ENCODE measurements at places on chromosomes 16 and 17.

DNA sequence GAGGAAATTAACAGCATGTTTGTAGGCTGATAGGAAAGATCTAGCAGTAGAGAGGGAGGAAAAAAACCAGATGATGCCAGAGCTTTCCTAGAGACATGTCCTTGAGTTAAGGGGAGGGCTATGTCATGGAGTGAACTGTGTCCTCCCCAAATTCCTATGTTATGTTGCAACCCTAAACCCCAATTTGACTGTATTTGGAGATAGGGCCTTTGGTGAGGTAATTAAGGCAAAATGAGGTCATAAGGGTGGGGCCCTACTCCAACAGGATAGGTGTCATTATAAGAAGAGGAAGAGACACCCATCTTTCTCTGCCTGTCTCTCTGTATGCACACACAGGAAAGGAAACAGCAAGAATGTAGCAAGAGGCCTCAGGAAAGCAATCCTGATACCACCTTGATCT lies 195.3 kb upstream of the AXIN2 start:
- no peak overlapping the region for H3K4me3 ChIP-seq
- peaks cover 2% of the 10 kb centered on the region for H3K4me1 ChIP-seq
- no peak for DNase-seq
- H3K27ac ChIP-seq: no peak overlapping the region

DNA sequence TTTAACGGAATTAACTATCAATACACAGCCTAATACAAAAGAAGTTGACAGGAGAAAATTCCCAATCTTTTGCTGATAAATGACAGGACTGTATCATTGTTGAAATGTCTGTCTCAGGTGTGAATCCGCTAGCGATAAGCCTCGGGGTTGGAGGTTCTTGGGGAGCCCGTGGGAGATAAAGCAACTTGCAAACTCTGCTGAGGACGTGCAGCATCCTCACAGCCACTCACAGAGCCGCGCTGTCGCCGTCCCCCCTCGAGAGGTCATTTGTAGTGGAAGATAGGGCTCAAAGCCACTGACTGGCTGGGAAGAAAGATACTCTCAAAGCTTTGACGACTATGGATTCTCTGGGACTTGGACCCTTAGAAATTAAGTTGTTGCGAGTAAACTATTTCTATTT lies 17.0 kb downstream of the MAP1LC3B start:
- peaks cover 97% of the 10 kb centered on the region for H3K36me3 ChIP-seq
- H3K27me3 ChIP-seq: no peaks in the 10 kb centered on the region
- H3K4me3 ChIP-seq: no peak overlapping the region
- H3K27ac ChIP-seq: no peak overlapping the region
- DNase-seq: no peak
- H3K4me1 ChIP-seq: no peaks in the 10 kb centered on the region

- DNase-seq: no peak
- no peaks in the 10 kb centered on the region for H3K27me3 ChIP-seq
- no peaks in the 10 kb centered on the region for H3K4me1 ChIP-seq
- H3K36me3 ChIP-seq: no peaks in the 10 kb centered on the region
- no peak overlapping the region for H3K4me3 ChIP-seq
Measured at GRCh38 chr16:60608971-60609370, 1427.3 kb downstream of the CDH8 start.

- no peak overlapping the region for H3K4me3 ChIP-seq
- DNase-seq: no peak
- H3K27me3 ChIP-seq: no peaks in the 10 kb centered on the region
Measured at GRCh38 chr17:75272848-75273184, 1.8 kb upstream of the MIF4GD start.

GRCh38 chr17:72598695-72599094 lies 477.9 kb downstream of the SOX9 start:
- H3K36me3 ChIP-seq: no peaks in the 10 kb centered on the region
- H3K4me3 ChIP-seq: no peak overlapping the region
- H3K27ac ChIP-seq: no peak overlapping the region
- no peaks in the 10 kb centered on the region for H3K27me3 ChIP-seq
- H3K4me1 ChIP-seq: peaks cover 12% of the 10 kb centered on the region

GRCh38 chr17:66956941-66957340 lies 7.6 kb upstream of the CACNG4 start:
- no peak overlapping the region for H3K4me3 ChIP-seq
- no peak for DNase-seq
- no peak overlapping the region for H3K27ac ChIP-seq
- H3K27me3 ChIP-seq: peaks cover 25% of the 10 kb centered on the region
- peaks cover 10% of the 10 kb centered on the region for H3K4me1 ChIP-seq

DNA sequence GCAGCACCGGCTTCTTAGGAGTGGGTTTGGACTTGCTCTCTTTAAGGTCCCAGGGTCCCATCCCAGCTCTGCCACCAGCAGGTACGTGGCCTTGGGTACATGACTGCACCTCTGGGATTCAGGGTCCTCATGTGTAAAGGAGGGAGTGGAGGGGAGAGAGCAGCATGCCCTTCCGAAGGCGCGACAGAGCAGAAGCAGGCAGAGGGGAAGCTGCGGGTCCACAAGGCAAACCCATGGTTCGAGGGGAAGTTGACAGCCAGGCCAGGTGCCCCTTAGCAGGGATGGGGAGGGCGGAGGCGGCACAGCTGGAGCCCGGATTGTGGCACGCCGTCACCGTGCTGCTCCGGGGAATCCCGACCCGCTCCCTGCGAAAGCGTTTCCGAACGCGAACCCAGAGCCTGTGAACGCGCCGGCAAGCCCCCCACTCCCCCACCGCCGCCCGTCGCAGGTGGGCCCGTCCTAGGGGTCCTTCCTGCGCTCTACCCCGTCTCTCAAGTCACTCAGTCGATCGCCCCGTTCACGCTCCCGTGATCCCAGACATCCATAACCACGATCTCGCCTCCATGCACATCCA lies 4.1 kb upstream of the TBX2 start:
- H3K4me3 ChIP-seq: no peak overlapping the region
- DNase-seq: no peak
- H3K4me1 ChIP-seq: peaks cover 38% of the 10 kb centered on the region

DNA sequence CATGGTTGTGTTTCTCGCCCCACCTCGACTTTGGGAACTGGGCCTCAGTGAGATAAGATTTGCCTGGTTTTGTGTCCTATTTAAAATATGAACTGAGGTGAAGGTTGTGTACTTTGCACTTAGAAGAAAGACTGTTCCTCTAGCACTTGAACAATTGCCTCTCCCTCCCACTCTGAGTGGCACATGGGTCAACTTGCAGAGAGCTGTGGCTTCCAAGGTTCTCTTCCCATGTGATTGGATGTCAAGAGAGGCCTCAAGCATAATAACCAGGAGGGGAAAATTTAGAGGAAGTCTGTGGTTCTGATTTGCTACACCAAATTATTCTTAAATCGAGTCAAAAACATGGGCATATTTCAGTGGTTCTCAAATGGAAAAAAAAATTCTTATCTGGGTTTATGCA lies 329.2 kb downstream of the HS3ST3B1 start:
- H3K27ac ChIP-seq: no peak overlapping the region
- H3K4me3 ChIP-seq: no peak overlapping the region
- H3K36me3 ChIP-seq: no peaks in the 10 kb centered on the region
- H3K4me1 ChIP-seq: no peaks in the 10 kb centered on the region
- DNase-seq: no peak
- no peaks in the 10 kb centered on the region for H3K27me3 ChIP-seq

- no peak overlapping the region for H3K27ac ChIP-seq
- H3K4me3 ChIP-seq: no peak overlapping the region
- DNase-seq: no peak
- H3K4me1 ChIP-seq: peaks cover 39% of the 10 kb centered on the region
- H3K36me3 ChIP-seq: no peaks in the 10 kb centered on the region
Measured at GRCh38 chr17:78125138-78125913, 3.2 kb downstream of the TMC6 start.

DNA sequence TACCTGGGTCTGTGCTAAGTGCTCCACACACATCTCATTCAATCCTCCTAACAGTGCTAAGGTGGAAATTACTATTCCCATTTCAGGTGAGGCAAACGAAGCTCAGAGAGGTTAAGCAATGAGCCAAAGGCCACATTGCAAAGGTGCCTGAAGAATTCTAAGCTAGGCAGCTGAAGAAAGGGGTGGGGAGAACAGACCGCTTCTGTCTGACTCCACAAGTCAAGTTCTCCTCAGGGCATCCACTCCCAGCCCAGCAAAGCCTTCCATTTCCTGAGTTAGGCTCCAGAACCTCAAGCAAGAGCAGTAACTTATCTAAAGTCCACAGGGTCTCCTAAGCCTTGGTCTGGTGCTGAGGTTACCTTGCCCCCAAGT lies 27.0 kb upstream of the MRPS23 start:
- no peaks in the 10 kb centered on the region for H3K27me3 ChIP-seq
- H3K4me1 ChIP-seq: peaks cover 72% of the 10 kb centered on the region
- H3K27ac ChIP-seq: peak overlapping the region; percentile 0
- no peak overlapping the region for H3K4me3 ChIP-seq

- H3K36me3 ChIP-seq: no peaks in the 10 kb centered on the region
- peaks cover 93% of the 10 kb centered on the region for H3K27me3 ChIP-seq
Measured at GRCh38 chr16:86499889-86500707, 10.2 kb upstream of the FOXF1 start.

GRCh38 chr17:16364625-16365024 lies 11.4 kb upstream of the CENPV start:
- H3K4me1 ChIP-seq: no peaks in the 10 kb centered on the region
- no peaks in the 10 kb centered on the region for H3K36me3 ChIP-seq
- H3K27me3 ChIP-seq: no peaks in the 10 kb centered on the region
- no peak overlapping the region for H3K27ac ChIP-seq
- no peak overlapping the region for H3K4me3 ChIP-seq
- no peak for DNase-seq

DNA sequence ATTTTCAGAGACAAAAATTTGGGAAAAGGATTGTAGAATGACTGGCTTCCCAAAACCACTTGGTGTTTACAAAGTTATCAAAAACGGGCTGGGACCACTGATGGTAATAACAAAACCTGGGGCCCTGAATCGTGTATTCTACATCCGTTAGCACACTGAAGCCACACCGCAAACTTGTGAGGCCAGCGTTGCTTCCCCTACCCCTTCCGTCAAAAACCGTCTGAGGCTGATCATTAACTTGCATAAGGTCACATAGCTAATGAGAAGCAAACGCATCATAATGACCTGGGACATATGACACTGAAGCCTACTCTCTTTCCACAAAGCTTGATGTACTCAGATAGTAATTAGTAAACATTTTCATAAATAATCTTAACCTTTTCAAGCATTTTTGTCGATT lies 704.3 kb downstream of the MAF start:
- H3K36me3 ChIP-seq: no peaks in the 10 kb centered on the region
- no peak overlapping the region for H3K27ac ChIP-seq
- no peak overlapping the region for H3K4me3 ChIP-seq
- H3K27me3 ChIP-seq: no peaks in the 10 kb centered on the region
- no peak for DNase-seq

GRCh38 chr17:38728290-38728831 lies 1.8 kb upstream of the CISD3 start:
- no peak overlapping the region for H3K4me3 ChIP-seq
- peaks cover 33% of the 10 kb centered on the region for H3K36me3 ChIP-seq
- peaks cover 25% of the 10 kb centered on the region for H3K4me1 ChIP-seq
- no peak for DNase-seq
- H3K27me3 ChIP-seq: no peaks in the 10 kb centered on the region

GRCh38 chr17:27872776-27873175 lies 20.4 kb downstream of the LYRM9 start:
- no peak overlapping the region for H3K27ac ChIP-seq
- H3K27me3 ChIP-seq: peaks cover 4% of the 10 kb centered on the region
- no peak for DNase-seq
- H3K4me3 ChIP-seq: no peak overlapping the region

DNA sequence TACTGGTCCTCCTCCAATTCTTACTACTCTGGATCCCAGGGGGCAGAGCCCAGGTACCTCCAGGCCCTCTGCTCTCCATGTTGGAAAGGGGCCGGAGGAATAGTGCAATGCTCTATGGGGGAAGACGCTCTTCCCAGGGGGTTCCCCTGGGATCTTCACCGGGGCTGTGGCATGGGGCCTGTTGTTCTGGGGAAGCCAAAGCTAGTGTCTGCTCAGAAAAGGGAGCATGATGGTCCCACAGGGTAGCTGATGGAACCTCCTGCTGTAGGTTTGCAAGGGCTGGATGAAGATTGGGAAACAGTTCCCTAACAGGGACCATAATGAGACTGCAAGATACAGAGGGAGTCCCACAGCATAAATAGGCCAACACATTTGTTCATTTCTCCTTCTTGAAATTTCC lies 114.7 kb downstream of the IRX5 start:
- DNase-seq: no peak
- H3K36me3 ChIP-seq: no peaks in the 10 kb centered on the region
- H3K27ac ChIP-seq: no peak overlapping the region
- peaks cover 43% of the 10 kb centered on the region for H3K27me3 ChIP-seq
- H3K4me3 ChIP-seq: no peak overlapping the region
- H3K4me1 ChIP-seq: no peaks in the 10 kb centered on the region

DNA sequence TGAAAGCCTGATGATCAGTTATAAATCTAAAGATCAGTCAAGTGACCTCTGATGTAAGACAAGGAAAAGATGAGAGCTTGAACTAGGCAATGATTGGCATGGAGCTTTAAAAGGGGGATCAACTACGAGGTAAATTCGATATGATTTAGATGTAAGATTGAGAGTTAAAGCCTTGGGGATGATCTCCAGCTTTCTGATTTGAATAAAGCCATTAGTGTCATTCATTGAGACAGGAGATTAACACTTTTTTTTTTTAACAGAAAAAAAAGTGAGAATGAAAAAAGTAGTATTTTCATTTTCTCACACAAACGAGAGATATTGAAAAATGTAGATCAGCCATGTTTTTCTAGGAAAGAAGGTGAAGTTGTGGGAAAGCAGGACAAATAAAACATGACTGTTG lies 225.4 kb downstream of the CNTNAP4 start:
- H3K4me1 ChIP-seq: no peaks in the 10 kb centered on the region
- no peaks in the 10 kb centered on the region for H3K36me3 ChIP-seq
- H3K27ac ChIP-seq: no peak overlapping the region
- no peak overlapping the region for H3K4me3 ChIP-seq

DNA sequence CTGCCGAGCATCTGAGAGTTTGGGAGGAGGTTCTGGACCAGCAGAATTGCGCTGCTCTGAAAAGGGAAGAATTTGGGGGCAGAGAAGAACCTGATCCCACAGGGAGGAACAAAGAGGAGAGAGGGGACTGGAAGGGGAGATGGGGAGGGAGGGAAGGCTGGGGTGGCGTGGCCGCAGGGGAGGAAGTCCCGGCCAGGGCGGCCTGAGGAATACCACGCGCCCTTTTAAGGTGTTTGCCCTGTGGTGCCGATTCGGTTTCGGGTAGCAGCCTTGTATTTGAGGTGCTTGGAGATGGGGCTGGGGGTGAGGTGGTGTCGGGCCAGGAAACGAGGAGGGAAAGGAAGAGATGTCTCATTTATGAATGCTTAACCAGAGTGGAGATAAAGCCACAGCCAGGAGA lies 51.3 kb downstream of the AKAP1 start:
- no peaks in the 10 kb centered on the region for H3K4me1 ChIP-seq
- DNase-seq: no peak
- peaks cover 41% of the 10 kb centered on the region for H3K27me3 ChIP-seq
- H3K36me3 ChIP-seq: no peaks in the 10 kb centered on the region
- H3K27ac ChIP-seq: no peak overlapping the region
- H3K4me3 ChIP-seq: no peak overlapping the region

- H3K4me3 ChIP-seq: no peak overlapping the region
- H3K27ac ChIP-seq: no peak overlapping the region
- DNase-seq: no peak
- no peaks in the 10 kb centered on the region for H3K4me1 ChIP-seq
- peaks cover 11% of the 10 kb centered on the region for H3K27me3 ChIP-seq
Measured at GRCh38 chr17:33086041-33086440, 94.4 kb downstream of the SPACA3 start.

GRCh38 chr17:77435272-77436057 lies 294.7 kb downstream of the SEC14L1 start:
- H3K36me3 ChIP-seq: peaks cover 33% of the 10 kb centered on the region
- DNase-seq: no peak
- H3K4me1 ChIP-seq: peaks cover 79% of the 10 kb centered on the region

- no peak overlapping the region for H3K4me3 ChIP-seq
- no peaks in the 10 kb centered on the region for H3K4me1 ChIP-seq
- DNase-seq: no peak
- H3K27ac ChIP-seq: no peak overlapping the region
Measured at GRCh38 chr17:33385713-33386112, 92.6 kb upstream of the ASIC2 start.
